ENCODE measurements at places on chromosomes 6 and 20. TPM values are rescaled to one million over a fixed set of nuclear protein-coding genes. Genes with fewer than 3 reads are reported as not detected.

GRCh38 chr20:63843778-63844177, 12.7 kb upstream of the ZBTB46 start:
- no peak overlapping the region for H3K4me3 ChIP-seq
- H3K4me1 ChIP-seq = peaks cover 47% of the 10 kb centered on the region
- no peak for DNase-seq
- H3K36me3 ChIP-seq = no peaks in the 10 kb centered on the region
- no peaks in the 10 kb centered on the region for H3K27me3 ChIP-seq
- H3K27ac ChIP-seq = no peak overlapping the region

- no peaks in the 10 kb centered on the region for H3K36me3 ChIP-seq
- DNase-seq = peak; percentile 83
- H3K4me3 ChIP-seq = no peak overlapping the region
- no peaks in the 10 kb centered on the region for H3K27me3 ChIP-seq
- H3K4me1 ChIP-seq = no peaks in the 10 kb centered on the region
- no peak overlapping the region for H3K27ac ChIP-seq
These were observed 8.5 kb downstream of the IYD start for GRCh38 chr6:150377211-150377781.

DNA sequence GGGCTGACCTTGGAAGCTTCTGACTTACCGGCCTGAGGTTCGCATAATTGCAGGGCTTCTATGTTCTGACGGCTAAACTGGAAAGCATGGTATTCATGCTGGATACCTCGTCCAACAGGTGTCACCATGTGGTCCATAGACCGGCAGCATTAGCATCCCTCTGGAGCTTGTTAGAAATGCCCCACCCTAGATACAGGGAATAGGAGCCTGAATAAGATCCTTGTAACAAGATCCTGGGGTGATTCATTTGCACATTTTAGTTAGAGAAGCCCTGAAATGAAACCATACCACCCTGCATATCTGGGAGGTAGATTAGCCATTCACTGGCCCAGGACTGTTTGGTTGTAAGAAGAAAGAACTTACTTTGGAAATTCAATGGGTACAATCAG, 77.7 kb downstream of the TMEM170B start:
- no peak for DNase-seq
- no peaks in the 10 kb centered on the region for H3K36me3 ChIP-seq
- no peak overlapping the region for H3K4me3 ChIP-seq

- H3K4me1 ChIP-seq = no peaks in the 10 kb centered on the region
- peaks cover 4% of the 10 kb centered on the region for H3K27me3 ChIP-seq
- no peak overlapping the region for H3K4me3 ChIP-seq
These were observed 195.6 kb downstream of the NFATC2 start for GRCh38 chr20:51346686-51347485.

- H3K36me3 ChIP-seq = no peaks in the 10 kb centered on the region
- DNase-seq = no peak
- H3K4me3 ChIP-seq = peak overlapping the region; percentile 51
These were observed 610 bp downstream of the PSORS1C1 start for GRCh38 chr6:31114970-31115849.

- H3K4me1 ChIP-seq = no peaks in the 10 kb centered on the region
- no peak overlapping the region for H3K27ac ChIP-seq
- no peak for DNase-seq
- no peak overlapping the region for H3K4me3 ChIP-seq
These were observed 25.0 kb upstream of the HMGCLL1 start for GRCh38 chr6:55604021-55604420.

DNA sequence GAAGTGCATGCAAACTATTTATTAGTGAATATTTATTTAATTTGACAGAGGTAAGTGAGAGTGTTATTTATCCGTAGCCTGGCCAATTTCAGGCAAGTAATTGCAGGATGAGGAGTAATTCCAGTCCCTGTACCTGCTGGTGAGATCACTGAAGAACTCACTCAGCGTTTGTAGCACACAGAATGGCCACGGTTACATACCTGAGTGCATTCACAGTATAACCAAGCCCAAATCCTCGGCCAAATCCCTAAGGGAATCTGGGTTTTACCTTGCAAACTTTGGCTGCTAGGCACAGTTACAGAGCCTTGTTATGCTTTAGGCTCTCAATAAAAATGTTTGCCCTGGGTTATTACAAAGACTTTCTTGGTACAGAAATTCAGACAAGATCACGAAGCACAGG, 93.3 kb downstream of the KCNQ5 start:
- DNase-seq = no peak
- H3K4me3 ChIP-seq = no peak overlapping the region
- H3K36me3 ChIP-seq = no peaks in the 10 kb centered on the region
- no peak overlapping the region for H3K27ac ChIP-seq

GRCh38 chr6:71038711-71039344, 82.0 kb upstream of the B3GAT2 start:
- no peak overlapping the region for H3K27ac ChIP-seq
- no peaks in the 10 kb centered on the region for H3K4me1 ChIP-seq
- DNase-seq = no peak
- no peak overlapping the region for H3K4me3 ChIP-seq

DNA sequence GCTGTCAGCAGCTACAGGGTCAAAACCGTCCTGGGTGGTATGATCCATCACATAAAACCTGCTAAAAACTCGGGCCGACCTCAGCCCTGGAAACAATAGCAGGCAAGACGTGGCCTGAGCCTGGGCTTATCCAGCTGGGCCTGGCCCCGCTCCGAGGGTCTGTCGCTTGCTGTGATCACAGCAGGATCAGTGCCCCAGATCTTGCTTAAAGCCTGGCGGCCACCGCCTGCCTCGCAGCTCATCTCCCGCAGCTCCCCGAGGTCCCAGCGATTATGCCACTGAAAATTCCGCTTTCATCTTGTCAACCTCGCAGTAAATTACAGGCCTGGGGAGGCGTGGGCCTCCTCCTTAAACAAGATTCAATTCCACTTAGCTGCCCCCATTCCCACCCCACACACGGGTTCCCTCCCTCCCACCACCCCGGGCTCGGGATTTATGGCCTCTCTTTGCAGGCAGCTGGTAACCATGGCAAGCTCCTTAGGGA, 40.1 kb downstream of the CDH22 start:
- no peaks in the 10 kb centered on the region for H3K4me1 ChIP-seq
- DNase-seq = no peak
- H3K27ac ChIP-seq = no peak overlapping the region
- no peaks in the 10 kb centered on the region for H3K36me3 ChIP-seq
- peaks cover 83% of the 10 kb centered on the region for H3K27me3 ChIP-seq

- H3K27ac ChIP-seq = no peak overlapping the region
- H3K4me3 ChIP-seq = no peak overlapping the region
- no peaks in the 10 kb centered on the region for H3K27me3 ChIP-seq
- H3K36me3 ChIP-seq = no peaks in the 10 kb centered on the region
- no peak for DNase-seq
These were observed 3.2 kb downstream of the SULF2 start for GRCh38 chr20:47782076-47782475.

DNA sequence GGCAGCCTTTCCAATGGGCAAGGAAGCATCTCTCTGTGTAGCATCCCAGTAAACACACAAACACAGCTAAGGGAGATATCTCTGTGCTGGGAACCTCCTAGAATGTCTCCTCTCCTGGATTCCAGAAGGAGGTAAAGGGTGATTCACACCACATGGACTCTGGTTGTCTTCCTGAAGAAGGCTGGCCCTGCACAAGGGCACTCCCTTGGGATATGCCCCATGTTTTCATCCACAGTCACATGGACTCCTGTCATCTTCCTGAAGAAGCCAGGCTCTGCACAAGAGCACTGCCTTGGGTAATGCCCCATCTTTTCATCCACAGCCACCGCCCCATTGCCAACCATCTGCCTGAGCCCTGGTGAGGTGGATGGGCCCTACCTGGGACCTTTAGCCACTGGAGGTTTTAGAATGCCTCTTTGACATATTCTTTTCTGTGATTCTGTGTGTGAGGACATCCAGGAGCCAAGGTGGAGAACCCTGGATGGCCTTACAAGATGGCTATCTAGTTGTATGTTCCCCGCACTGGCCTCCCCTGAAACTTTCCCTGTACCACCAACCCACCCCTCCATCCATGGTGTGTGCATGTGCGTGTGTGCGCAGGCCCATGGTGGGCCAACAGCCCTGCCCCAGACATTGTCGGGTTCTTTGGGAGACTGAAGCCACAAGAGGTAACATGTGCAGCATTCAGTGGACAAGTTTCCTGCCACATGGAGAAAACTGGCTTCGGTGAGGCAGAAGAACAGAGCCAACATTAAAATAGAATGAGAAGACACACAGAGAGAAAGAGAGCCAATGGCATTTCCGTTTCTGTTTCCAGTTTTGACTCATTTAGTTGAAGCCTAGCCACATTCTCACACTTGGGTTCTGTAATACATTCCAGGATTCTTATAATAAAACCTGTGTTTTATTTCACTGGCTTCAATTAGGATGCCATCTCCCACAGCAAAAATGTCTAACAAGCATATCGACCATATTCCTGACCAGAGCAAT, 110.2 kb upstream of the CST7 start:
- no peaks in the 10 kb centered on the region for H3K27me3 ChIP-seq
- no peaks in the 10 kb centered on the region for H3K36me3 ChIP-seq
- no peak overlapping the region for H3K27ac ChIP-seq

DNA sequence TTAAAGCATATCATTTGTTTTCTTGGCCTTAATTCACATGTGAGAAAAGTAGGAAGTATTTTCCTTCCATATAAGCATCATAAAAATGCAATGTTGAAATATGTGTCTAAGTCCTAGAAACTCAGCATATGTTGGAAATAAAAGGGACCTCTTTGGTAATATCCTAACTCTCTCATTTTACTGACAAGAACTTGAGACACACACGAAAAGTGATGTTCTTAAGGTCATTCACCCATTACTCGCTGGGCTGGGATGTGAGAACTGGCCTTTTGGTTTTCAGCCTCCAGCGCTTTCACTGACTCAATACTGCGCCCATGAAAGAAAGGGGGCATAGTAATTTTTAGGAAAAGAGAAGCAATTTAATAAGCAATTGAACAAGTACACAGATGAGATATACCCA, 153.5 kb upstream of the SCGN start:
- no peaks in the 10 kb centered on the region for H3K36me3 ChIP-seq
- no peak for DNase-seq
- no peak overlapping the region for H3K27ac ChIP-seq
- H3K4me3 ChIP-seq = no peak overlapping the region
- H3K4me1 ChIP-seq = no peaks in the 10 kb centered on the region
- H3K27me3 ChIP-seq = no peaks in the 10 kb centered on the region

DNA sequence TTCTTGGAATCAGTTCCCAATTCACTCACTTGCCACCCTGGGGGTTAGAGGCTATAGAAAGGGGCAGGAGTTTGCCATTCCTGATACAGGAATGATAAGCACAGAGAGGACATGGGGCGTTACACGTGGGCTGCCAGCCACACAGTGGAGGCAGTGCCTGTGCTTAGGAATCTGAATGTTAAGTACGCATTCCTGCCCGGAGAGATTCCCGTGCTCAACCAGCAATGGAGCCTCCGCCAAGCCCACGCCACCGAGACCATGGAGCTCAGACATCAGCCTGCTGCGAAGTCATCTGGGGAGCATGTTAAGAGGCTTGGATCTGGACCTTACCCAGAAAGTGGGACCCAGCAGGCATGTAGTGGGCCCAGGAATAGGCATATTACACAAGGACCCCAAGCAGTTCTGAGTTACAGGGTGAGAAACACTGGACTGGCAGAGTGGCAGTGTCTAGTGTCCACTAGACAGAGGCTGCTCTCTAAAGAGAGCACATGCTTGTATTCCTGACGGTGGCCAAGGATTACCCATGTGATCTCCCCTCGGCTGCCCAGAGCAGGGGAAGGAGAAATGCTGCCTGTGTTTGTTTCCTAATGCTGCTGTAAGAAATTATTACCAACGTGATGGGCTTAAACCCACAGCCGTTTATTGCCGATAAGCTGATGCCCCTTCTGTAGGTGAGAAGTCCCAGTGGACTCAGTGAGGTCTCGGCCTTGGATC, 138.2 kb downstream of the BMP7 start:
- H3K4me3 ChIP-seq = no peak overlapping the region
- no peaks in the 10 kb centered on the region for H3K4me1 ChIP-seq
- no peaks in the 10 kb centered on the region for H3K27me3 ChIP-seq
- H3K27ac ChIP-seq = no peak overlapping the region
- no peaks in the 10 kb centered on the region for H3K36me3 ChIP-seq

- no peak overlapping the region for H3K4me3 ChIP-seq
- no peaks in the 10 kb centered on the region for H3K27me3 ChIP-seq
- H3K4me1 ChIP-seq = peaks cover 19% of the 10 kb centered on the region
- H3K27ac ChIP-seq = no peak overlapping the region
These were observed 501.8 kb downstream of the CD83 start for GRCh38 chr6:14619419-14619781.

DNA sequence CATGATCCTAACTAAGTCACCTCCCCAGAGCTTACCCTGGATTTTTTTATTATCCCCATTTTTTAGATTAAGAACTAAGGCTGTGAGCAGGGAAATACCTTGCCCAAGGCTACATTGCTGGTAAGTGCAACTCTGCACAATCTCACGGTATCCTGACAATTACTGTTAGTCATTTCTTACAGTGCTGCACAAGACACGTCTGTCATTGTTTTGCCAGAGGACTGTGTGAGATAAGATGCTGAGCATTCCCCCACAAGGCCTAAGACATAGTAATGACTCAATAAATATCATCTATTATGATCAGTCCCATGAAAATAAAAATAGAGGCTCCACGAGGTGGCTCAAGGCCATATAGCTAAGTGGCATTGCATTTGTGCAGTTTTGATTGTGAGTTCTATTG, 21.0 kb downstream of the PFDN4 start:
- DNase-seq = no peak
- H3K4me1 ChIP-seq = no peaks in the 10 kb centered on the region
- no peaks in the 10 kb centered on the region for H3K27me3 ChIP-seq
- no peak overlapping the region for H3K27ac ChIP-seq
- no peak overlapping the region for H3K4me3 ChIP-seq

- DNase-seq = no peak
- no peak overlapping the region for H3K4me3 ChIP-seq
- H3K4me1 ChIP-seq = peaks cover 45% of the 10 kb centered on the region
These were observed 339.5 kb upstream of the HSF2 start for GRCh38 chr6:122059918-122060317.

DNA sequence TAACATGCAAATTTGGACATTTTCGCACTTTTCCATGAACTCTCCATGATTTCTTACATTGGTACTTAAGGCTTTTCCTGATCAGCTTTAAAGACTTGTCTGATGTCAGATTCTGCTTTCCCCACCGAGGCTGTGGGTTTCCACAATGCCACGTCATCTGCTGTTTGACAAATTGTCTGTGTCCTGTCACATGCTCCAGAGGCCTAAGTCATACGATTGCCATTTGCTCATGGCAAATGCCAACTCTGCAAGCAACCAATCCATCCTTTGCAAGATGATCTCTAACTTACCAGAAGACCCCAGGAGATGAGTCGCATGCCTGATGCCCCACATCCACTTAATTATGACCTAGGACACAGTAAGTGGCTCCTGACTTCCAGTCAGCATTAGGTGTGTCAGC, 556.5 kb downstream of the BMP2 start:
- H3K27me3 ChIP-seq = no peaks in the 10 kb centered on the region
- no peak for DNase-seq
- H3K4me1 ChIP-seq = no peaks in the 10 kb centered on the region
- no peak overlapping the region for H3K4me3 ChIP-seq
- H3K36me3 ChIP-seq = no peaks in the 10 kb centered on the region

Gene FAM217A
- total RNA-seq = not detected

Gene ANKS1A
- total RNA-seq = 104 TPM

Gene LRRN4
- total RNA-seq = not detected

Gene ASIP
- total RNA-seq = not detected

Gene CDH22
- 0.69 TPM for total RNA-seq

Gene REM1
- total RNA-seq = 10.2 TPM

Gene ATXN1
- total RNA-seq = 42.4 TPM

Gene PGC
- not detected for total RNA-seq

Gene UBE3D
- 5.6 TPM for total RNA-seq

Measured in esophagus muscularis mucosa (tissue), 4 donors.